ENCODE measurements at places on chromosomes 13 and 19.

- DNase-seq = no peak
Observed at GRCh38 chr13:114005206-114005724, 31.4 kb upstream of the C13orf46 start.

DNA sequence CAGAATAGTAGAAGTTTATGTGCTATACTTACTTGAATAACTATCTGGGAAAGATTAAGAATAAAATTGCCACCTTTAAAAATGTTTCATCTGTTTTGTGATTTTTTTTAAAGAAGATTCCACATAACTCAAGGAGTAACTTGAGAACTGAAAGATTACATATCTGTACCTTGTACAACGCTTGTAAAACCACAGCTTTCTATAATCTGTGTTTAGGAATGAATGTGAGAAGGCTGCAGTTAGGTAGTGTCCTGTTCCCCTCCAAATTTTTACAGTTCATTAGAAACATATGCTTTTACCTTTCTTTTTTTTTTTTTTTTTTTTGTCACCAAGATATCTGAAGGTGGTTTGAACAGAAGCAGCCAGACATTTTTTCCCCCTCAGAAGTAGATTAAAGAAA, 312.8 kb upstream of the GPC6 start:
- no peak for DNase-seq

- no peak for DNase-seq
Observed at GRCh38 chr13:101944521-101944920, 457.3 kb downstream of the FGF14 start.

DNA sequence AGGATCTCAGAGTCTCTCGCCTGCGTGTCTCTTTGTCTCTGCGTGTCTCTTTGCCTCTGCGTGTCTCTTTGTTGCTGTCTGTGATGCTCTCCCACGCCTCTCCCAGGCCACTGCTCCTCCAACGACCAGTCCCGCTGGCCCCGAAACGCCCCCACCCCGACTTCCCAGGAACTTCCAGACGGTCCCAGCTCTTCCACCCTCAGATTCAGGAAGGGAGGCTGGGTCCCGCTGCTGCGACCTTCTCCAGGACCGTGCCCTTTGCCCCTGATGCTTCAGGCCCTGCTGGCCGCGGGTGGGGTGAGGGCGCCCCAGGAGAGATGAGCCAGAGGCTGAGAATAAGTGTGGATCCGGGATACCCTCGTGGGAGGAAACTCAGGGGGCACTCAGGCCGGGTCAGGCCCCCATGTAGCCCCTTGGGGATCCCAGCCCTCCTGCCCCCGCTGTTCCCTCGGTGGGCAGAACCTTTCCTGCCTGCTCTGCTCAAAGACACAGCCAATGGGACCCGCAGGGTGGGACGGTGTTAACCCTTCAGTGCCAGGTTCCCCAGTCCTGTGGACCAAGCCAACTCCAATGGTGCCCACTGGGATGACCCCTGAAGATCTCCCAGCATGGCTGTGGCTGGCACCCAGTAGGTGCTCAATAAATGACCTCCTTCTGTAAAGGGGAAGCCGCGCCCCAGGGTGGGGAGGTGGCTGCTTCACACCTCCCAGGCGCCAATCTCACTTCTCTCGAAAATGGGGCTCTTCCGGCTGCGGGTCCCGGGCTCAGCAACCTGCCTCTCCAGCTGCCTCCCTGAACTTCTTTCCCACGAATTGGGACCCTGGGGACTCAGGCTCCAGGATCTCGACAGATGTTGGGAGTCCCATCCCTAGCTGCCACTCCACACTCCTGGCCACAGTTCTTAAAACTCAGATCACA, 1.5 kb upstream of the S1PR5 start:
- DNase-seq = no peak

- DNase-seq = no peak
Observed at GRCh38 chr13:21347753-21348318, 111.3 kb downstream of the ZDHHC20 start.

GRCh38 chr19:1942078-1942933, 1.3 kb downstream of the CSNK1G2 start:
- DNase-seq = peak; percentile 65

DNA sequence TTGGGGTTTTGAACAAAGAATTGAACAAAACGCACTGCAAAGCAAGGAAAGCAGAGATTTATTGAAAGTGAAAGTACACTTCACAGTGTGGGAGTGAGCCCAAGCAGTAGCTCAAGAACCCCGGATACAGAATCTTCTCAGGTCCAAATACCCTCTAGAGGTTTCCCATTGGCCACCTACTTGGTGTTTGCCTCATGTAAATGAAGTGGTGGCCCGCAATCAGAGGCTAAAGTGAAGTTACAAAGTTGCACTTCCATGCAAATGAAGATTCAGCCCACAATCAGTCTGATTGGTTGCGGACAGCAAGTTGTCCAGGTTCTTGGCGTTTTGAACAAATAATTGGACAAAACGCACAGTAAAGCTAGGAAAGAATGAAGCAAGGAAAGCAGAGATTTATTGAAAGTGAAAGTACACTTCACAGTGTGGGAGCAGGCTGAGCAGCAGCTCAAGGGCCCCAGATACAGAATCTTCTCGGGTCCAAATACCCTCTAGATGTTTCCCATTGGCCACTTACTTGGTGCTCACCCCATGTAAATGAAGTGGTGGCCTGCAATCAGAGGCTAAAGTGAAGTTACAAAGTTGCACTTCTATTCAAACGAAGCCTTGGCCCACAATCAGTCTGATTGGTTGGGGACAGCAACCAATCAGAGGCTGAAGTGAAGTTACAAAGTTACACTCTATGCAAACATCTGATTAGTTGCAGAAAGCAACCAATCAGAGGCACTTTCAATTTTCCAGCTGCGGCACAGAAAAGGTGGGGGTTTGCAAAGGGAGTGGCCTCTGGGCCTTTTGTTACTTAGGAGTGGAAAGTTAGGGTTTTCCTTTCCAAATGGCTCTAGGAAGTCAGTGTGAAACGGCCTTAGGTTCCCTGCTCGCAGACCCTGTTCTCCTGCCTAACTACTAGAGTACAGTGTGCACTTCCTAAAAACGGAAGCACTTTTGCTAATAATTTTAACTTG, 4.8 kb upstream of the TM9SF2 start:
- peak; percentile 49 for DNase-seq

- no peak for DNase-seq
Observed at GRCh38 chr13:66577358-66577757, 652.8 kb downstream of the PCDH9 start.

DNA sequence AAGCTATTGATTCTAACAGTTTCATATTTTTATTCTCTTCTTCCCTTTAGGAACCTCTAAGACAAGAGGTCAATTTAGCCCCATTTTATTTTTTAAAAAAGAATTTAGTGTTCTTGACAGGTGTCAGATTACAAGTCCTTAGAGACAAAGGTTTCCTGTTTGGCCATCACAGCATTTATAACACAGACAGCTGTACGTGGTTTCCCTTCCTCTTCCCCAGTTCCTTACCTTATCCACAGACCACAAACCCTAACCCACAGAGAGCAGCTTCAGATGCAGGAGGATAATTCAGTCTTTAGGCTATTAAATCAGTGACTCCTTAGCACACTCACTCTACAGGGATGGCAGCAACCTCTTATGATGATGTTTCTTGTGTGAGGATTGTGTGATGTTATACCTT, 1210.1 kb downstream of the DIAPH3 start:
- DNase-seq = no peak

DNA sequence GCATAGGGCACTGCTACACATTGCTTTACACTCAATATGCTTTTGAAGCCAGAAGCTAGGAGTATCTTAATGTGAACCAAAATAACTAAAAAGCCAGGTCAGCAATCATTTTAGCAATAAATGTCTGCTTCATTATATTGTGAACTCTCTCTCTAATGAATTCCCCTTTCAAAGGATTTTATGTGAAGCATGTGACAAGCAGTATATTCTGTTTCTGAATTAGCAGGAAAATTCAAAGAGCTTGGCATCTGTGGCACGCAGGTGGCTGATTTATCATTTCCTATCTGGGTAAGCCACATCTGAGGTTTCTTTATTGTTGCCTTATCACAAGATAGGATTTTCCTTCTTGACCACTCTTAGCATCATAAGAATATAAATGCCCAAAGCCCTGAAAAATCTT, 56.8 kb upstream of the KLF12 start:
- DNase-seq = no peak

GRCh38 chr13:48901781-48902180, 73.9 kb upstream of the FNDC3A start:
- DNase-seq = no peak

DNA sequence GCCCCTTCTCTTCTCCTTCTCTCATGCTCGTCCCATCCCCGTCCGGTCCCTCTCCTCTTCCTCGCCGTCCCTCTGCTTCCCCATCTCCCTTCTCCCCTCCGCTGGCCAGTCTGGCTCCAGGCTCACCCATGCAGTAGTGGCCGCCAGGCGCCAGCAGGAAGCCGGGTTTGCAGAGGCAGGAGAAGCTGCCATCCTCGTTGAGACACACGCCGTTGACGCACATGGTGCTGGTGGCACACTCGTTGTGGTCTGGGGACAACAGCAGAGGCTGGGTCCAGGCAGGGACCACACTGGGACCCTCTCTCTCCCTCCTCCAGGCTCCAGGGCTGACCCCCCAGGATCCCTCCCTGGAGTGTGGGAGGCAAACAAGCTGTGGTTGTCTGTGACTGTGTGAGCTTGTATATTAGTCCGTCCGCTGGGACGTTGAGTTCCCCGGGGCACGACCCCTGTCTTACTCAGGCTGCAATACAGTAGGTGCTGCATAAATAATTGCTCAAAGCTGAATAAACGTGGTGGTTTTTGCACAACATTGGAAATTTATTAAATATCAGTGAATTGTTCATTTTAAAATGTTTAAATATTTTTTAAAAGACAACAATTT, 16.4 kb downstream of the FBN3 start:
- DNase-seq = no peak

GRCh38 chr19:1387684-1388636, 4.3 kb downstream of the NDUFS7 start:
- DNase-seq = no peak

GRCh38 chr19:18939922-18940768, 872 bp downstream of the HOMER3 start:
- no peak for DNase-seq

GRCh38 chr19:48997972-48998371, 4.3 kb downstream of the RUVBL2 start:
- DNase-seq = peak; percentile 48

GRCh38 chr19:2653710-2654707, 48.5 kb downstream of the GNG7 start:
- no peak for DNase-seq

GRCh38 chr13:65613004-65613403, 1617.1 kb downstream of the PCDH9 start:
- DNase-seq = no peak

- peak; percentile 47 for DNase-seq
Observed at GRCh38 chr19:47518139-47518538, 3.3 kb upstream of the NAPA start.

DNA sequence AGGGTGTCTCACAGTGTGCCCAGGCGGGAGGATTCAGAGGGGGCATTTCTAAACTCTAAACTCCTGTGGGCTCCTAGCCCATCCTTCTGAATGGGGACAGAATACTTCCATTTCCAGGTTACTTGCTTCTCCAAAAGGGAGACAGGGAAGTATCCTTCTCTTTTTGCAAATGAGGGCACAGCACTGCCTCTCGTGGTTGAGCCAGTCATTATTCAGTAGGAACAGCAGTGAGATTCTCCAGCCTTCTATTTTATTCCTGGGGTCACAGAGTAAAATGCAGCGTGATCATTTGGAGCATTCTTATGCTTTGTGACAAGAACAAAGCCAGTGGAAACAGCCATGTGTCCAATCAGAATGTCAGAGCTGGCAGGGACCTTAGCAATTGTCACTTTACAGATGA, 15.7 kb upstream of the TSHZ3 start:
- no peak for DNase-seq

- DNase-seq = peak; percentile 70
Observed at GRCh38 chr19:55467236-55468053, 2.9 kb upstream of the C19orf85 start.

DNA sequence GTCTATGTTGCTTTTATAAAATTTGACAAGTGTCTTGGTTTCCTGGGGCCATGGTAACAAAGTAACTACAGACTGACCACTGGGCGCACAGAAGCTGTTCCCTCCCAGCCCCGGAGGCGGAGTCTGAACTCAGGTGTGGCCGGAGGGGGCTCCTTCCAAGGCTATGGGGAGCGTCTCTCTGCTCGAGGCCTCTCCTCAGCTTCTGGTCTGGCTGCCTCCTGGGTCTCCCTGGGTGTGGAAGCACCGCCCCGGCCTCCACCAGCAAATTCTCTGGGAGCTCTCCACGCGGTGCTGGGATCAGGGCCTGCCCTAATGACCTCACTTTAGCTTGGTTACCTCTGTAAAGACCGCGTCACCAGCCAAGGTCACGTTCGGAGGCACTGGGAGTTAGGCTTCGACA, 45.7 kb upstream of the F7 start:
- DNase-seq = no peak

DNA sequence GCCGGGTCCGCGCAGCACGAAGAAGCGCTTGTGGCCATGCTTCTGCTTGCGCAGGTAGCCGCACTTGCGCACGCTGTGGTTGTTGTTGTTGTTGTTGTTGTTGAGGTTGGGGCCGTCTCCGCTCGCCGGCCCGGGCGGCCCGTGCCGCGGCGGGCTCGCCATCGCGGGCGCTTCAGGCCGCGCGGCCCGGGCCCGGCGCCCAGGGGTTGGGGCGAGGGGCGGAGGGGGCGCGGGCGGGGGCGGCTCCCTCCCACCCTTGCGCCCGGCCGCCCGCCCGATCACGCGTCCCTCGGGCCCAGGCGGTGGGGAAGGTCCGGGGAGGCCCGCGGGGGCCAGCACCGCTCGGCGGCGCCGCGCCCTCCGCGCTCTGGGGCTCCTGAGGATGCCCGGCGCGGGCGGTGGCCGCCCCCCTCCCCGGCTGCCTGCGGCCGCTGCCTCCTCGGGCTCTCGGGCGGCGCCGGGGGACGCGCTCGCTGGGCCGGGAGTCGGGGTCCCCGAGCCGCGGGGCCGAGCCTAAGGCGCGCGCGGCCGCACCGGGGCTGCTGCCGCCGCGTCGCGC, 412 bp downstream of the IRS2 start:
- DNase-seq = no peak

DNA sequence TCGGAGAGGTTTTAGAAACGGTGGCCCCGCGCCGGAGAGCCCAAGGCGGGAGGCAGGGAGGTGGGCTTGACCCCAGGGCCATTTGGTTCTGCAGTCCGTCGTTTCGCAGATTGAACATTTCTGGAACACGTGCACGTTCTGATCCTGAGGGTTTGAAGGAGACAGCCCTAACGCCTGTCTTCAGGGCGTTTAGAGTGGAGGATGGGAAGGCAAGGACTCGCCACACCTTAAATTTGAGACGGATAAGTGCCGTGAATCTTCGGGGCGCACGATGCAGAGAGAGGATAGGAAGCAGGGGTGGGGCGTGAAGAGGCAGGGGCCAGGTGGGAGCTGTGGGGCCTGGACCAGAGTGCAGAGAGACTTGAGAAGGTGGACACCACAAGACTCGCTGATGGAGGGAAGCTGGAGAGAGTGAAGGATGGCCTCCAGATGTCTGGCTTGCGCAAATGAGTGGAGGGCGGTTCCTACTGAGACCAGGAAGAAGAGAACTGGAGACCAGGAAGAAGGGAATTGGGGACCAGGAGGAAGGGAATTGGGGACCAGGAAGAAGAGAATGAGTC, 804 bp upstream of the MIER2 start:
- no peak for DNase-seq

All from activated T-cell treated with anti-CD3 and anti-CD28 coated beads for 48 hours (primary cell).